Stimulated activated CD4-positive, alpha-beta T cell treated with anti-CD3 and anti-CD28 coated beads, Interleukin-4, amount 100 ng/mL, for 1 hour (primary cell): ENCODE measurements at places on chromosomes 2 and 18.
A peak's percentile ranks its signal among the peaks of the same experiment; 100 is the strongest.

GRCh38 chr2:29259221-29259620 is 144.0 kb downstream of the CLIP4 start:
- DNase-seq, result no peak

GRCh38 chr18:29928081-29928480 is 1114.5 kb downstream of the DSC3 start:
- DNase-seq, result no peak

GRCh38 chr2:97348265-97348664 is 235.3 kb downstream of the ANKRD36 start:
- DNase-seq, result no peak

DNA sequence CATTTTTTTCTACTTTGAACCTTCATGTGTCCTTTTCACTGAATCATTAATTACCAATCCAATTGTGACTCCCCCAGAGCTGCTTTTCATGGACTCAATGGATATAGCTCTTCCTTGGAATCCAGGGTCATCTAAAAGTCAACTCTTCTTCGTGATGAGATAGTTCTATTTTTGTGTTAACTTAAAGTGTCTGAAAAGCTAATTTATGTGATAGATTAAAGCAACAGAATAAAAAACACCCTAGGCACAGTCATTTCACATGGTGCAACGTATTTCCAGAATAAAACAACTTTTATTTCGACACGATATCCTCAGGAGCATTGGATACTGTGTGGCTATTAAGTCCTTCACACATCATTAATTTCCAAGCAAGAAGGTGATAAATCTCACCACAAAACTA is 250.6 kb upstream of the SPHKAP start:
- DNase-seq, result no peak

DNA sequence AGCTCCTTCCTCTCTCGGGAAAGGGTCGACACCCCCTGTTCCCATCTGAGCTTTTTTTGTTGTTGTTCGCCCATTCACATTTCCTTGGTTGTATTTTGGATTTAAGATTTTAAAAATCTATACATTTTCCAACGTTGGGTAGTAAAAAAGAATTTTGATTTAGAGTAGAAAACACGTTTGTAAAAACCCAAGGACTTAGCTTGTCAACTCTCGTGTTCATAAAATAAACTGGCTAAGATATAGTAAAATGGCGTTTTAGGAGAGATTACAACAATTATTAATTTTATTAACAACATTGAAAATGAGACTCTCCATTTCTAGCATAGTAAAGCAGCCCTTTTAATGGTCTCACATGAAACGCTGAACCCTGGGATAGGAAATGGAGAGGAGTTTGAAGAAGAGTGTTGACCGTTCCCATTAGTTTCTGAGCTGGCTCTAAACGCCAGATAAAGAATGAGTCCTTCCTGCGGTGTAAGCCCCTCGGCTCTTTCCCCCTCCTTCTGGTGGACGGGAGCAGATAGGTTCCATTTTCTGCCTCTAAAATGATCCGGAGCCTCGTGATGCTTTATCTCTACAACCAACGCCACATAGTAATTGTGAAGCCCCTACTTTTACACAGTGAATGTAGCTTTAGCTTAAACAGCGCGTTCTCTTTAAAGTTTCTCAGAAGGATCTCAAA is 24.0 kb upstream of the ZNF516 start:
- DNase-seq, result no peak

DNA sequence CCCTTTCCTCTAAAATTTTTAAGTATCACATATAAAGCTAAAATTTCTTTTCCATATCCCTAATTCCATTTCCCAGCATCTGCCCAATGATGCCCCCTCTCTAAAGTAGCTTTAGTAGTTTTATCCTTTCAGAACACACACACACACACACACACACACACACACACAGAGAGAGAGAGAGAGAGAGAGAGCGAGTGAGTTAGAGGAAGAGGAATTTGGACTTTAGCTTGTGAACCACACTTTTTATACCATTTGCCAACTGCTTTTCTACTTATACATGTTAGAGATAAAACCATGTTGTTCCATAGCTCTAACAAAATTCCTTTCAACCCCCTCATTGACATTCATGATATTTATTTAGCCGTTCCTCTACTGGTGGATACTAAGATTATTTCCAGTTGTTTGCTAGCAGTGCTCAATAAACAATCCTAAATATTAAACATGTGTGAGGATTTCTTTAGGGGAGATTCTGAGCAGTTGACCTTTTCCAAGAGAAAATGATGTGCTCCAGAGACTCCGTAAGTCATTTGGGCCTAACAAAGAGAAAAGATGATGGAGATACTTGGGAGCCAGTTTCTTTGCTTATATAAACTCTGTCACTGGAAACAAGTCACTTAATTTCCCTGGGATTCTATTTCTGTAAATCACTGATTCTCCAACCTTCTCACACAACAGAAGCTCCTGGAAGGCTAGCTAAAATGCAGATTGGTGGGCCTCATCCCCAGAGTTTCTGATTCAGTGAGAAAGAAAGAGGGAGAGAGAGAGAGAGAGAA is 229.7 kb upstream of the SP5 start:
- DNase-seq, result no peak

- DNase-seq, result peak; percentile 20
Observed at GRCh38 chr18:74499633-74500032, 3.5 kb downstream of the CNDP2 start.

DNA sequence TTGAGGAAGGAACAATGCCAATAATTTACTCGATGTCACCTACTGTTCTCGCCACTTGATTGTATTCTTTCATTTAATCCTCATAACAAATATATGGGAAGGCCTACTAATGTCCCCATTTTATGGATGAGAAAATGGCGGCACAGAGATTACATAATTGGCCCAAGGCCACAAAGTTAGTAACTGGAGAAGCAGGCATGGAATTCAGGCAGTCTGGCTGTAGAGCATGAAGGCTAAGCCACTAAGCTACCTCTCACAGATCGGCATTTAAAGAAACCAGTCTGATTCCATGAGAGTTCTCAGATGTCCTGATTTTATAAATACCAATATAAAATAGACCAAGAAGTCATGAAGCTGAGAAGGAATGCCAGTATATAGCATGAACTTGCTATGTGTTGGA is 121.8 kb upstream of the EPAS1 start:
- no peak for DNase-seq

- no peak for DNase-seq
Observed at GRCh38 chr2:216842636-216843035, 17.2 kb downstream of the TNP1 start.

- no peak for DNase-seq
Observed at GRCh38 chr2:3171564-3172264, 205.9 kb downstream of the EIPR1 start.

GRCh38 chr2:180334514-180334913 is 327.4 kb upstream of the CWC22 start:
- DNase-seq, result no peak

DNA sequence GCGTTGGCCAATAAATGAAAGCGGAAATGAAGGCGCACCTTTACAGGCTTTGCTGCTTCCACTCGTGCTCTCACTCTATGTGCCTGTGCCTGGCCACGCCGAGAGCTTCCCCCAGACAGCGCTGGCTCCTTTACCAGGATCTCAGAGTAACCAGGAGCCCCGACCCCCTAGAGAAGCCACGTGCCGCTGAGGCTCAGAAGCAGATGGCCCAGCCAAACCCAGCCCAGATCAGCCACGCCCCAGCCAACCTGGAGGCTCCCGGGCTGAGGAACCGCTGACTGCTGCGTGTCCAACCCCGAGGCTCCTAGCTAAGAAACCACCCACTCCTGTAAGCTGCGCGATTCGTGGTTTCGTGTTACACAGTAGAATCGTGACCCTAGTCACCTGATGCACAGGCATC is 199.3 kb downstream of the NCK2 start:
- DNase-seq, result no peak

DNA sequence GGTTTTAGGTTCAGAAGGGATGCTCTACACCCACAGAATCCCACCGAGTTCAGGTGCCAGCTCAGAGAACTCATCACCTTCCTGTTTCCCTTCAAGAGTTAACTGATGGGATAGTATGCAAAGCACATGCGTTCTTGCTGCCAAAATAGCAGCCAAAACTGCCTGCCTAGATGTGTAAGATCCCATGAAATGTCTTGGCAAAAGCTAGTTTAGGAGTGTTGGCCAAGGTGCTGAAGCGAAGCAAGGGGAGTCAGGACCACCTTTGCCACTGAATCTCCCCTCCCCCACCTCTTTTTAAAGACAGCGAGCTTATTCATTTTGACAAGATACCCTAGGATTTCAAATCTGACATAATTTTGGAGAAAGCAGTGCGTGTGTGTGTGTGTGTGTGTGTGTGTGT is 2.1 kb downstream of the DOCK10 start:
- DNase-seq, result no peak

GRCh38 chr2:26245810-26246209 is 1.1 kb downstream of the HADHB start:
- no peak for DNase-seq

GRCh38 chr2:2237563-2237962 is 93.5 kb downstream of the MYT1L start:
- no peak for DNase-seq

GRCh38 chr2:108591163-108591562 is 56.9 kb downstream of the LIMS1 start:
- no peak for DNase-seq

- peak; percentile 87 for DNase-seq
Observed at GRCh38 chr2:216013080-216013909, at the start of gene MREG. Gene MREG, minus strand, starts transcription at chr2:216013551. Its CDS starts 224 bp downstream, at chr2:216013327.
